ENCODE measurements at places on chromosomes 2 and 18.

DNA sequence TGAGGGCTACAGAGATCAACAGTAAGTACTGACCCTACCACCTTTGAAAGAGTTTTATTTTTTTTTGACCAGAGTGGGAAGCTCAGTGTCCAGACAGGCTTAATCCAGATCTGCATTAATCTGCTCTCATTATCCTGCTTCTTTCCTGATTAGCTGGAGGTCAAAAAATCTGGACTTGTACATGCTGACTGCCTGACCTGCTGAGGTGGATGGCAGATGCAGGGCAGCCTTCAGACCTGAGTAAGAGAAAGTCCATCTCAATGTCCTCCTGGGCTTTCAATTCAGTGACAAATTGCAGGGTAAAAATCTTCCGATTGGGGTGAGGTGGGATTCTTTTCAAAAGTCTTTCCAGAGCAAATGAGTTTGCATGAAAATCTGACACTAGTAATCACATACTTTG is 998.8 kb upstream of the PIK3C3 start:
- DNase-seq = no peak

DNA sequence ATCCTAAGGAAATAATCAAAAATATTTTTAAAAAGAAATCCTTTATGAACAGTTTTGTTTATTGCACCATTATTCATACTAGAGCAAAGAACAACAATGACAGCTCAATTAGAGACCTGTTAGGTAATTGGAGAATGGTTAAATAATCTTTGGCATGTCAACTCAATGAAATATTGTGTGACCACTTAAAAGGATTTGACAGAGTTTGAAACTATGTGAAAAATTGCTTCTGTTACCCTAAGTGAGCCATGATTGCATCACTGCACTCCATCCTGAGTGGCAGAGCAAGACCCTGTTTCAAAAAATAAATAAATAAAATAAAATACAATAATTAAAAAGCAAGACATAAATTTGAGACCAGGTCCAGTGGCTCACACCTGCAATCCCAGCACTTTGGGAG is 66.1 kb upstream of the ATP8B1 start:
- DNase-seq = no peak

- no peak for DNase-seq
Measured at GRCh38 chr2:9404451-9404850, 18.9 kb downstream of the ITGB1BP1 start.

DNA sequence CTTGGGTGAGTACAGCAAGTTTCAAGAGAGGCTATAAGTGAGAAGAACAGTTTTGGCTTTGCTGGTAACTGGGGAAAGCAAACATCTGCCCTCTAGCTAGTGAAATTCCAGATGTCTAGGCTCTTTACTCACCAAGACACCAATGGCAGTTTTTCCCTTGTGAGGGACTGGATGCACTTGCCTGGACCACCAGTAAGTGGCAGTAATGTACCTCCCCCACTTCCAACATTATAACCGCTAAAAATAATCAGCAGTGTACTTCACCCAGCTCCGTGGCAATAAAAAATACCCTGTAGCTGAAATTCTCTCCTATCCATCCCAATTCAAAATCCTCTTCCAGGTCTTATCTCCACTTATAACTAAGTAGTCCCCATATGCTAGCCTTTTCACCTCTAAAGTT is 383.9 kb downstream of the ARHGAP15 start:
- DNase-seq = peak; percentile 50

DNA sequence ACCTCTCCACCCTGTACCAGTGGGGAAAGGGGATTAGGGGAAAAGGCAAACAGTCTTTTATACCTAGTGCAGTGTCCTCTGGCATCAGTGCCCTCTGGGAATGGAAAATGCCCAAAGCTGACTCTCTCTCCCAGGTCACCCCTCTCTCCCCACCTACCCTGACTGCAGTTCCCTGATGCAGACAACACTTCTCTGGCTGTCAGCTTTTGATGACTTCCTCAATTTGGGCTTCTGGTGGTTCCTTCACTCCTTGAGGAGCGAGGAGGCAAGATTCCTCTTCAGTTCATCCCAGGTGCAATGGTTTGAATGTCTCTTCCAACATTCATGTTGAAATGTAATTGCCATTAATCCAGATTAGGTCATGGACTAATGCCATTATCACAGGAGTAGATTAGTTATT is 19.7 kb upstream of the PPM1B start:
- DNase-seq = peak; percentile 29

DNA sequence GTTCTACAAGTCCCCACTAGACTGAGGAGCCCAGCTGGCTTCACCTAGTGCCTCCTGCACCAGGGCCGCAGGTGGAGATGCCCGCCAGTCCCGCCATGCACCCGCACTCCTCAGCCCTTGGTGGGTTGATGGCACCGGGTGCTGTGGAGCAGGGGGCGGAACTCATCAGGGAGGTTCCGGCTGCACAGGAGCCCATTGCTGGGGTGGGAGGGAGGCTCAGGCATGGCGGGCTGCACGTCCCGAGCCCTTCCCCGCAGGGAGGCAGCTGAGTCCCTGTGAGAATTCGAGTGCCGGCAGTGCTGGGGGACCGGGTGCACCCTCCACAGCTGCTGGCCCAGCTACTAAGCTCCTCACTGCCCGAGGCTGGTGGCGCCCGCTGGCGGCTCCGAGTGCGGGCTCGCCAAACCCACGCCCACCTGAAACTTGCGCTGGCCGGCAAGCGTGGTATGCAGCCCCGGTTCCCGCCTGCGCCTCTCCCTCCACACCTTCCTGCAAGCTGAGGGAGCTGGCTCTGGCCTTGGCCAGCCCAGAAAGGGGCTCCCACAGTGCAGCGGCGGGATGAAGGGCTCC is 252.7 kb upstream of the TCF4 start:
- DNase-seq = no peak

DNA sequence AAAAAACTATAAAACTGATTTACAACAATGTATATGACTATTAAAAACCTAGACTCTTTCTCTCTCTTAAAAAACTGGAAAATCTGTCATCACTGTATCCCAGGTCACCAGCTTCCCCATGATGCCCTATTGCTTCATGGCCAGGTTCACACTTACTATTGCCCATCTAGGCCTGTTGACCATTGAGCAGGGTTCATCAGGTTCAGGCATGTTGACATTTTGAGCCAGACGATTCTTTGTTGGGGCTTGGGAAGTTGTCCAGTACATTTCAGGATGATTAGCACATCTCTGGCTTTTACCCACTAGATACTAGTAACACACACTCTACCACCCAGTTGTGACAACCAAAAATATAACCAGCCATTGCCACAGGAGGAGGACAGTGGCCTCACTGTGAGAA is 26.9 kb upstream of the RAB27B start:
- no peak for DNase-seq

DNA sequence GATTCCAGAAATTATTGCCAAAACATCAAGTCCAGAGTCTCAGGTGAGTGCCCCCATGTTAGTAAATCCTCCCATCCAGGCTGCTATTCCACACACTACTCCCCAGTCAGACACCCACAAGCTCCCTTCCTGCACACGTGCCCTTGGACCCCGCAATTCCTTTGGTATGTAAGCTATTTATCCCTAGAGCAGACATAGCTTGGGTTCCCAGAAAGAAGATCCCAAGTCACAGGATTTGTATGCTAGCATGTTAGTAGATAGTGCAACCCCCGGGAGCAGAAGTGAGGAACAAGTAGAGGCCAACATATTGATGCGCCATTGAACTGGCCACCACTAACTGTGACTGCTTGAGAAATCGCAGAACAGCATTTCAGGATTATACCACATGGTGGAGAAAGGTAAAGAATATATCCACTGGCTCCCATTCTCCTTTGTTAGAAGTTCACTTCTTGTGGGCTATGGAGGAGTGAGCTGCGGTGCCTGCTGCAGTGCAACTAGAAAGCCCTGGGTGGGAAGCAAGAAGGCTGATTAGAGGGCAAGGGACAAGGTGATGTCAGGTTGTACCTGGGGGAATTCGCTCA is 137.5 kb upstream of the CHAC2 start:
- DNase-seq = no peak

DNA sequence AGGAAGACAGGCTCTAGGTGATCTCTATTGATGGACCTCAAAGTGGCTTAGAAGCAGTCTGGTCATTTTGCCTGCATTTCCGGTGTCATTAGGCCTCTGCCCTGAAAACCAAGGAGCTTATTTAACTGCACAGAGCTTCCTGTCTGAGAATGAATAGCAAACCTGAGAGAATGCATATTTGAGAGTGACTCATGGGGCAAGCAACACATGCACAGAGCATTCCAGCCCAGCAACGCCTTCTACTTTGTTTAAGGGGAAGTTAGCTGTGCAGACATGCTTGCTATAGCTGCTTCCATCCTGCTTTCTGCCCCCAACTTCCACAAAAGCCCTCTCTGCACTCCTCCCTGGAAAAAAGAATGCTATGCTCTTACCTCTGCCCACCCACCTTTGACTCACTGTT is 232.8 kb downstream of the GRB14 start:
- no peak for DNase-seq

- DNase-seq = no peak
Measured at GRCh38 chr2:111620281-111620680, 263.7 kb downstream of the ANAPC1 start.

Measured in D341Med (cell line).